Stimulated activated CD4-positive, alpha-beta T cell treated with anti-CD3 and anti-CD28 coated beads, Interleukin-12 subunit alpha, Interleukin-12 subunit beta, amount 100 ng/mL, for 4 hours (primary cell): ENCODE measurements at places on chromosomes 12 and 14.

GRCh38 chr14:93765970-93766369, 22.3 kb downstream of the PRIMA1 start:
- DNase-seq, result no peak

DNA sequence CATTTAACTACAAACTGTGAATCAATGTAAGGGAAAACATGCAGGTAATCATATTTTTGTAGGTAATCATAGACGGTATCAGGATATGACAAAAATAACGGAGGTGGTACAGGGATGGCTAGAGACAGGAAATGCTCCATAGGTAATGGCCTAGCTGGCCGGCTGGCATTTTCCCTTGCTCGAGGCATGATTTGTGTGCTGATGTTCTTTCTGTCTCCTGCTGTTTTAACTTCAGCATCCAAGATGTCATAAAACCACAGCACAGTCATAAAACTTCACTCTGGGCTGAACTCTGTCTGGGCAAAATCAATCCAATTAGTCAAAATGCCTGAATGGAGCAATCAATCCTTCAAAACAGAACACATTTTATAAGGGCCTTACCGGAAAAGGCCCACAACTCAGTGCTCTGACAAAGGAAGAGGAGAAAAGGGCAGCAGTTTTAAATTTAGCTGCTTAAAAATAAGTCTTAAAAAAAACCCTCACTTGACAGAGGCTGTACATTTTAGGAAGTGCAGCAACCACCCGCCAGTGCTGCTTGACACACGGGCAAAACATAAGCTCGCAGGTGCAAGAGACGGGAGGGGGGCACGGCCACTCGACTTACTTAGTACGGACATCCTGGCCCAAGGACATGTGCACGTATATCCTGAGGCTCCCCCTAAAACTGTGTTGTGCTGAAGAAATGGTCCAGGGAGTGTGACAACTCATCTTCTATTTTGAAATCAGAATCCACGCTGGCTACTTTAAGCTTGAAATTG, 40.5 kb upstream of the GPR68 start:
- no peak for DNase-seq

GRCh38 chr12:106684497-106684896, 90.0 kb upstream of the RIC8B start:
- no peak for DNase-seq

- no peak for DNase-seq
Measured at GRCh38 chr14:35867280-35867629, 41.1 kb downstream of the BRMS1L start.

- DNase-seq, result no peak
Measured at GRCh38 chr12:121610239-121611149, 15.8 kb upstream of the ORAI1 start.

GRCh38 chr12:51863933-51864832, 15.7 kb upstream of the FIGNL2 start:
- peak; percentile 16 for DNase-seq

- DNase-seq, result no peak
Measured at GRCh38 chr12:121124402-121125109, 8.1 kb upstream of the P2RX7 start.

- no peak for DNase-seq
Measured at GRCh38 chr14:61470261-61470960, 149.0 kb downstream of the PRKCH start.

- DNase-seq, result no peak
Measured at GRCh38 chr14:35637851-35638250, 103.9 kb downstream of the INSM2 start.

- DNase-seq, result no peak
Measured at GRCh38 chr14:27067961-27068360, 470.1 kb upstream of the NOVA1 start.

- DNase-seq, result no peak
Measured at GRCh38 chr12:117538032-117538690, 176.7 kb upstream of the NOS1 start.

DNA sequence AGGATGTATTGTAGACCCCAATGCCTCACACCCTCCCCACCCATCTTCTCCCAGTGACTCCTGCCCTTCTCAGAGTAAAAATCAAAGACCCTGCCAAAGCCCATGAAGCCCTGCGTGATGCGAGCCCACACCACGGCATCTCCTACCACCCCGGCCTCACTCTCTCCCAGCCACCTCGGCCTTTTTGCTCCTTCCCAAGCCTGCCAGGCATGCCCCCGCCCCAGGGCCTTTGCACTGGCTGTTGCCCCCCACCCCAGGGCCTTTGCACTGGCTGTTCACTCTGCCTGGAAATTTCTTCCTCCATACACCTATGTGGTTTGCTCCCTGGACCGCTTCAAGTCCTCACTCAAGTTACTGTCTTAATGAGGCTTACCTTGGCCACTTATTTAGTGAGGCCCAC, 5.0 kb upstream of the CHGA start:
- no peak for DNase-seq

DNA sequence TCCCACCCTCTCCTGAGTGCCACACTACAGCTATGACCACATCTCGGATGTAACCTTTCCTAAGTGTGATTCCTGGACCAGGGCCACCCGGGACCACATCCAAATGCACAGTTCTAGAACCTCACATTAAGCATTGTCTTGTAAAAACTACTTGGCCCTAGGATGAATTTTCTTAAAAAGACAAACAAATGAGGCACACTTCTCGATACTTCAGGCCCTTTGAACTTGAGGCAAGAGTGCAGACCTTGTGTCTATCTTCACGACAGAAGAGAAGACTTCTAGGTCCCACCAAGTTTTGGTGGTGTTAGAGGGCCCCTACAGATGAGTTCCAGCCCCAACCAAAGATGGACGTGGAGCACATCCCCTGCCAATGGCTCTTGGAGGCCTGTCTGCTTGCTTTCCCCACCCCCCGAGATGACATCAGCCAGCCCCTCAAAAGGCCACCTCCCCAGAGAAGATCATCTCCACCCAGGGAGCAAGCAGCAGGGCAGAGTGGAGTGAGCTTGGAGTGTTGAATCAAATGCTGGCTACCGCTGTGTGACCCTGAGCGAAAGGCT, 9.3 kb downstream of the ISCU start:
- DNase-seq, result no peak

GRCh38 chr14:63276016-63276415, 42.7 kb downstream of the GPHB5 start:
- no peak for DNase-seq

GRCh38 chr14:93536945-93537344, 106.2 kb downstream of the UNC79 start:
- DNase-seq, result no peak

- no peak for DNase-seq
Measured at GRCh38 chr12:61542551-61542950, 717.7 kb upstream of the USP15 start.

DNA sequence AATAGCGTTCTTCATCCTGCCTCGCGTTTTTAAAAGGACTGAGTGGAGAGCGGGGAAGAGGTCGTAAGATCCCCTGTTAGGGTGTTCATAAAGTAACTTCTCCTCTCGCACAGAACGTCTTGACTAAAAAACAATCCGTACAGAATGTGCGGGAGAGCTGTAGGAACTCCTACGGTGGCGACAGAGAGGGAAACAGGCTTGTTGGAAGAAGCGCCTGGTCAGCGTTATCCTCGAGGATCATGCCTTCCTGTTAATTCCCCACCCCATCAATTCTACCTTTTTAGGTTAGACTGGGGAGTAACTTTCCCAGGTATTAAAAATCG, 399 bp upstream of the WASHC4 start:
- DNase-seq, result peak; percentile 16

DNA sequence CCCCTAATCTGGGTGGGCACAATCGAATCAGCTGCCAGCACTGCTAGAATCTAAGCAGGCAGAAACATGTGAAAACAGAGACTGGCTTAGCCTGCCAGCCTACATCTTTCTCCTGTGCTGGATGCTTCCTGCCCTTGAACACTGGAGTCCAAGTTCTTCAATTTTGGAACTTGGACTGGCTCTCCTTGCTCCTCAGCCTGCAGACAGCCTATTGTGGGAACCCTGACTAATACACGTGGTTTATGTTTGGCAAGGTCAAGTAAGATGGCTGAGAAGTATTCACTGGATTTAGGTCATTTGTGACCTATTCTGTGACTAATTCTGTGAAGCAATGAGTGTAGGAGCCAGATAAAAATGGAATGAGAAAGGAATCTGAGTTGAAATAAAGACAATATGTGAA, 11.0 kb downstream of the GPR135 start:
- DNase-seq, result no peak

DNA sequence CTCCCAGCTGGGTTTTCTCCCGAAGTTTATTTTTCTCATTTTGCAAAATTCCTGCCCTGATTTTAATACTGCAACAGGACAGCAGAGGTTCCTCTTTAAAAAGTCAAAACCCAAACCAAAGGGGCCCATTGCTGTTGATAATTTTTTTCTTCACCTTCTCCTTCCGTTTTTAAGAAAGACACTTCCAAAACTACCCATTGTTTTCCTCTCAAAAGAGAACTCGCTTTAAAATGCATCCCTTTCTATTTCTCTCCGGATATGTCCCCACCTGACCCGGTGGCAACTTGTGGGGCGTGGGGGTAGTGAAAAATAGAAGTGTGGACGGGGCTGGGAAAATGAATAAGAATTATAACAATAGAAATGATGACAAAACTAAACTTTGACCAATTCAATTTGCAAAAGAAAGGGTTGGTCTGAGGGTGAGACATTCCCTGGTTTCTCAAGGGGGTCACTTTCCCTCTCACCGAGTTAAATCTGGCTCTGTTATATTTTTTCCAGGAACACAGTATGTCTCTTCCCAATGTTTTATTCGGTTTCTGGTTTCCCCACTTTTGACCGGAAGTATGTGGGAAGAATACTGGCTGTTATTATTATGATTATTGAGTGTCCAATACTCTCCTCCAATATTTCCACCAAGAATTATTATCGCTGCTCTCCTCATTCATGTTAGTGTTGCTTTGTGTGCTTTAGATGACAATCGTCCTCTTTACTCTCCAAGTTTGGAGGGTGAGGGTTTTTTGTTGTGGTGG, 4.1 kb upstream of the TBX5 start:
- DNase-seq, result no peak

DNA sequence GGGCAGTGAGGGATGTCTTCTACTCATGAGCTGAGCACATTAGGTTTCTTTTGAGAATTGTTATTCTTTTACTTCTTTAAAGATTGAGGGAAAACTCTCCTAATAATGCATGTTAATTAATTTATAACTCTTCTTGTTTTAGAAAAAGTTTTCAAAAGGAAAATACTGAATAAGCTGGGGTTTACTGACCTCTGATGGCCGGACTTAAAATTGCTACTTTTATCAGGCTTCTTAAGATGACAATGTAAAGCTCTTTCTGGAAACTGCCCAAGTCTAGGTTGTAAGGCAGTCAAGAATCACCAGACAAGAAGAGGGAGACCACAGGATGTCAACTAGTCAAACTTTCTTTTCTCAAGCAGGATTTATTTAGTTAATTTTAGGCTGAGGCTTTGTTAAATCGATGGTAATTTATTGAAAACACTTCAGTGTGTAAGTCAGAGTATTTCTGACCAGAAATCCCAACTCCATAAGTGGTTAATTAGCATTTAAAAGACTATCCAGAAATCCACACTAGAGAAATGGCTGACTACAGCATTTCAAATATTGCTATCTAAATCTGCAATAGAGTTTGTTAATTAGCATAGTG, 82.1 kb downstream of the AVPR1A start:
- no peak for DNase-seq

- DNase-seq, result no peak
Measured at GRCh38 chr12:58443273-58443980, 476.9 kb downstream of the LRIG3 start.

GRCh38 chr12:131672941-131673887, 37.7 kb upstream of the SFSWAP start:
- DNase-seq, result no peak

GRCh38 chr14:86799244-86799647, 1193.7 kb downstream of the GALC start:
- DNase-seq, result no peak

DNA sequence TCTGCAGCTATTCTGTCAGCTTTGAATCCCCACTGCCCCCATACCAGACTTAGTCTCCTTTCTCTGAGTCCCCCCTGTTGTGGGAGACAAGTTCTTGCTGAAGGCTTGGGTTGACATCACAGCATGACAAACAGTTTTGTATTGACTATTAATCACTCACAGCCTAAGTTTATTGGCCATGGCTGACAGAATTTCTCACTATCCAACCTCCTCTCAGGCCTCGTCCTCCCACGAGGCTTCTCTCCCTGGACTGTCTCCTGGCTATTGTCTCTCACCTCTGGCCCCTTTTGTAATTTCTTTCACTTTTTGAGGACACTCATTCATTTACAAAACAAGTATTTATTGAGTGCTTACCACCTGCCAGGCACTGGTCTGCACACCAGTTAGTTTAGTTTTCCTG, 35.2 kb upstream of the DCD start:
- no peak for DNase-seq

DNA sequence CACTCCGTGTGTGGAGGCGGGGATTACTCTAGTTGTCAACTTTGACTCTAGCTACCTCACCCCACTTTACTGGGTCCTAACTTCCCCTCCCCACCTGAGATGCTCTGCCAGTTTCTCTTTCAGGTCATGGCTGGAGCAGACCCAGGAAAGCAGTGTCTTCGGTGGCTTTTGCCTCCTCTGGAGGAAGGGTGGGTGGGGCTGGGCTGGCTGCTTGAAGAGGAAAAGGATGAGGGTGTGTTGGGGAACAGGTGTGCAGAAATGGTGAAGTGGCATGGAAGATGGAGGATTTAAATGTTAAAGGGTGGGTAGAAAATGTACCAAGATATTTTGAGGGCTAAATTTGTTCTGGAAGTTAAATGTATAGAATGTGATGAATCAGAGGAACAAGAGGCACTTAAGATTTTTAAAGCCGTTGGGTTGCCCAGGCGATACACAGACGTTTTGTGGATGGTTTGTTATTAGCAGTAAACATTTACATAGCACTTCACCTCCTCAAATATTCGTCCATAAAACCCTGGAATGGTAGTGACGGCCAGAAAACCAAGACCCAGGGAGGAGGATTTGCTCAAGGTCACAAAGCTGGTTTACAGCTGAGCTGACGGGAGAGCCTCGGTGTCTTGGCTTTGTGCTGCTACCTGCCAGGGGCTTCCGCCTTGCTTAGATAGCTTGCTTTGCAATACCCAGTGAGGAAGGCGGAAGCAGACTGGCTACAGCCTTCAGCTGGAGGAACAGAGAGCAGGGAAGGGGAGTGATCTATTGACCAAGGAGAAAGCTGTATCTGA, 72.2 kb upstream of the PRMT8 start:
- no peak for DNase-seq

GRCh38 chr14:36293824-36294223, 26.6 kb downstream of the MBIP start:
- DNase-seq, result no peak

GRCh38 chr14:63493246-63493645, 49.9 kb downstream of the PPP2R5E start:
- no peak for DNase-seq
